ENCODE measurements at places on chromosomes 11 and 22. TPM values are rescaled to one million over a fixed set of nuclear protein-coding genes. Genes with fewer than 3 reads are reported as not detected.

GRCh38 chr22:21858025-21858764, 9.2 kb downstream of the MAPK1 start:
- no peaks in the 10 kb centered on the region for H3K27me3 ChIP-seq
- H3K27ac ChIP-seq = peak overlapping the region; percentile 13
- no peak for DNase-seq
- H3K36me3 ChIP-seq = peaks cover 9% of the 10 kb centered on the region
- peaks cover 57% of the 10 kb centered on the region for H3K4me1 ChIP-seq

- no peaks in the 10 kb centered on the region for H3K4me1 ChIP-seq
- H3K27ac ChIP-seq = no peak overlapping the region
- peaks cover 20% of the 10 kb centered on the region for H3K27me3 ChIP-seq
- H3K4me3 ChIP-seq = no peak overlapping the region
- no peaks in the 10 kb centered on the region for H3K36me3 ChIP-seq
Measured at GRCh38 chr11:86509588-86509974, 134.9 kb downstream of the CCDC81 start.

Gene TUB
- 0.09 TPM for total RNA-seq

GRCh38 chr11:78690352-78690987, 115.8 kb upstream of the NARS2 start:
- no peak for DNase-seq
- peaks cover 16% of the 10 kb centered on the region for H3K27me3 ChIP-seq
- H3K4me3 ChIP-seq = no peak overlapping the region

- H3K27me3 ChIP-seq = peaks cover 17% of the 10 kb centered on the region
- H3K4me3 ChIP-seq = no peak overlapping the region
Measured at GRCh38 chr11:69241844-69242243, 52.1 kb upstream of the MYEOV start.

DNA sequence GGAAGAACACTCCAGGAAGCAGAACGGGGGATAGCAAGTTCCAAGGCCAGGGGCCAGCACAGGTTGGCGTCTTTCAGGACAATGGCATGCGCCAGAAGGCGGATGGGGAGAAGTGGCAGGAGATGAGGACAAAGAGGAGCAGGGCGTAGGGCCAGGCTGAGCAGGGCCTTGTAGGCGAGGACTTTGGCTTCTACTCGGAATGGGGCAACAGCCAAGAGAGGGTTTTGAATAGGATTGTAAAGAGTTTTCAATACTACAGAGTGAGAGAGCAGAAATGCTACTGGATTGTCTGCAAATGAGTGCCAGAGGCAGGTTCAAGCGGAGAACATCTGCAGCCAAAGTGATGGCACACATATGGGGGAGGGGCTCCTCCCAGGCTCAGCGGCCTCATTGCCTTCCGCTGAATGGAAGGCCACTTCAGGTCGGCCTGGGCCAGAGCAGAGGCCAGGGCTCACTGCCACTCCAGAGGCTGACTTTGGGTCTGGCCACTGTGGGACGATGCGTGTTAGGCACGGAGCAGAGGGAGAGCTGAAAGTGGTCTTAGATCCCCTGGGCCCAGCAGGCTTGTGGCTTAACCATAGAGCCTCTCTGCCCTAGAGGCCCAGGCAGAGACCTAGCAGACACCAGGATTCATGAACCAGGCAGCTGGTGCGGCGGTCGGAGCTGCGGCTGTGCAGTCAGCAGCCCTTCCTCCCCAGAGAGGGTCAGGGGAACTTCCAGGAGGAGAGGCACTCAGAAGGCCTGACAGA, 118.2 kb downstream of the DSCAML1 start:
- H3K4me3 ChIP-seq = no peak overlapping the region
- DNase-seq = no peak
- H3K27ac ChIP-seq = no peak overlapping the region
- H3K36me3 ChIP-seq = no peaks in the 10 kb centered on the region
- peaks cover 3% of the 10 kb centered on the region for H3K4me1 ChIP-seq
- H3K27me3 ChIP-seq = no peaks in the 10 kb centered on the region

Gene DCDC1
- 0.07 TPM for total RNA-seq

- no peak overlapping the region for H3K27ac ChIP-seq
- H3K4me3 ChIP-seq = no peak overlapping the region
- DNase-seq = no peak
- no peaks in the 10 kb centered on the region for H3K4me1 ChIP-seq
Measured at GRCh38 chr11:71147331-71147730, 105.0 kb downstream of the SHANK2 start.

- H3K4me1 ChIP-seq = peaks cover 31% of the 10 kb centered on the region
- no peak for DNase-seq
- no peak overlapping the region for H3K27ac ChIP-seq
Measured at GRCh38 chr11:33731723-33732531, 4.3 kb downstream of the CD59 start.

Measured in activated CD8-positive, alpha-beta memory T cell treated with anti-CD3 and anti-CD28 coated beads, Interleukin-2, amount 10 ng/mL, durations not matched to agents 7 days and 5 days (primary cell).